ENCODE measurements at places on chromosomes 11 and 22.
A peak's percentile ranks its signal among the peaks of the same experiment; 100 is the strongest.

GRCh38 chr11:62830904-62831519 is 839 bp downstream of the STX5 start:
- H3K27ac ChIP-seq: peak overlapping the region; percentile 90
- H3K36me3 ChIP-seq: peaks cover 38% of the 10 kb centered on the region
- H3K4me1 ChIP-seq: peaks cover 29% of the 10 kb centered on the region
- H3K4me3 ChIP-seq: peak overlapping the region; percentile 80
- H3K27me3 ChIP-seq: no peaks in the 10 kb centered on the region
- DNase-seq: no peak

GRCh38 chr11:67002297-67002913 is 20.5 kb upstream of the SYT12 start:
- H3K4me1 ChIP-seq: peaks cover 24% of the 10 kb centered on the region
- no peak for DNase-seq
- H3K36me3 ChIP-seq: no peaks in the 10 kb centered on the region

- no peak overlapping the region for H3K4me3 ChIP-seq
- H3K27ac ChIP-seq: no peak overlapping the region
- no peaks in the 10 kb centered on the region for H3K27me3 ChIP-seq
- no peaks in the 10 kb centered on the region for H3K4me1 ChIP-seq
- no peak for DNase-seq
Measured at GRCh38 chr11:20536784-20537183, 62.6 kb upstream of the SLC6A5 start.

DNA sequence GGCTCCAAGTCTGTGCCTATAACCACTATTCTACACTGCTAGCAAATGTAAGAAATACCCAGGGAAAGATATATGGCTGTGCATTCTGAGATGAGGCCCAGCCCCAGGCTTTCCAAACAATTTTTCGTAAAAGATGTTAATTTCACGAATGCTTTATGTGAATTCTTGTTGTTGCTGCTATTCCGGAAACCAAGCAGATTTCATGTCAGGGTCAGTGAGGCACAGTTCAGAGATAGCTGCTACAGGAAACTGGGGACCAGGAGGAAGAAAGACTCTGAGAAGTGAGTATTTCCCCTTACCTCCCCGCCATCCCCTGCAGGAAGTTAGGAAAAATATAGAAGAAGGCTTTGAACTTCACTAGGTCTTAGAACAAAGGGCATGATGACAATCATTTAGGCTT is 84.7 kb upstream of the TP53I11 start:
- no peaks in the 10 kb centered on the region for H3K27me3 ChIP-seq
- no peaks in the 10 kb centered on the region for H3K4me1 ChIP-seq
- no peak overlapping the region for H3K4me3 ChIP-seq

All from right lobe of liver (tissue), 6 donors.